GM12891 (cell line): ENCODE measurements at places on chromosomes 12 and 14.

DNA sequence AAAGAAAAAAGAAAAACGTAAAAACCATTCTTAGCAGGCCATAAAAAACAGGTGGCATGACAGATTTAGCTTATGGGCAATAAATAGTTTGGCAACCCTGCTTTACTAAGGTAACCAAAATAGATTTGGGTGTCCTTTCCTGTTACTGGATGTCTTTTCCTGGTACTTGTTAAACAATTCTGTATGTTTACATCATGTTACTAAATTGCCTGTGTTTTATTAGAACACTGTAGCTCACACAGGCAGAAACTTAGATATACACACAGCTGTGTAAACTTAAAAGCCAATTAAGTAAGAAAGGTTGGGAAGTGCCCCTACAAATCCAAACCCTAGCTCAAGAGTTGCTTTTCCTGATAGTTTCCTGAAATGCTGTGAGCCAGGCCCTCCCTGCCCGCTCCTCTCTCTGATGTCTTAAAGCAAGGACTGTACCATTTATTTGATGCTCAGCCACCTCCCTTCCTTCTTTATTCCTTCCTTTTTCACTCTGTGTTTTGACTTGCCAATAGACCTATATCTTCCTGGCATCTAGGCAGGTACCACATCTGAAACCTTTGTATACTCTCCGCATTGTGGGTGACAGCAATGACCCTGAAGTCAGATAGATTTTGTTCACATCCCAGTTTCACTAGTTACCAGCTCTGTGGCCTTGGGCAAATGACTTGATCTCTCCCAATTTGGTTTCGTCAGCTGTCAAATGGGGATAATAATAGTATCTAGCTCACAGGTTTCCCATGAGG lies 3.7 kb upstream of the CAMKK2 start:
- no peak for DNase-seq

GRCh38 chr14:94322648-94323570 lies at the start of gene SERPINA6:
Gene SERPINA6, minus strand, starts transcription at chr14:94323336. Its CDS starts 8,688 bp downstream, at chr14:94314648.
- DNase-seq = no peak

GRCh38 chr12:40792792-40793386 lies 100.7 kb downstream of the CNTN1 start:
- DNase-seq = no peak

GRCh38 chr14:55734731-55735130 lies 154.7 kb downstream of the KTN1 start:
- DNase-seq = no peak

DNA sequence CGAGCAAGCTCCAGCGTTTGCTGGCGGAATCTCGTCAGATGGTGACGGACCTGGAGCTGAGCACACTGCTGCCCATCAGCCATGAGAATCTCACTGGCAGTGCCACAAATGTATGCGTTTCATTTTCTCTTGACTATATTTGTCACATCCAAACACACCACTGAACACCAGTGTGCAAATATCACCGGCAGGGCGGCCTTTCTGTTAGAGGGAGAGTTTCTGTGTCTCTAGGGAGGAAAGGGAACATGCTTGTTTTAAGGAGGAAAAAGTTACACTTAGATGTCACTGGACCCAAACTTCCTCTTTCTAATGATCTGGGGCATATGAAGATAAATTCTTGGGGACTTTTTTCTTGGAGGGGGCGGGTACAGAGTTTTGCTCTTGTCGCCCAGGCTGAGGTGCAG lies 21.9 kb upstream of the HIP1R start:
- no peak for DNase-seq

GRCh38 chr14:104383088-104383995 lies 196.2 kb upstream of the C14orf180 start:
- no peak for DNase-seq

DNA sequence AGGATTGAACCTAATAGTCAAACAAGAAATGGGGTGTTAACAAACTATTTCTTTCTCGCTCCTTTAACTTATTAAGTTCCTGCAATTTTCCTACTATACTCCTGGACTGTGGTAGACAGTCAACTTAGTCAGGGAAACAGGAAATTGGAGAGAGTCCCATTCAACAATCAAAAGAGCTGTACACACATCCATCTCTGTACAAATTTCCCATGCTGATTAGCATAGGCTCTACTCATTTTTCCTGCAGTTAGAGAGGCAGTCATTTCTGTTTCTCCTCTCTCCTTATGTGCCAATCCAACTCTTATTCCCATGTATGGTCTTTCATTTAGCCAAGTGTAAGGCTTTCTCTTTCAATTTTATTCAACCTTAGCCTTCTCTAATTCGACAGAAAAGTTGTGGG lies 1168.5 kb upstream of the FLRT2 start:
- DNase-seq = no peak

DNA sequence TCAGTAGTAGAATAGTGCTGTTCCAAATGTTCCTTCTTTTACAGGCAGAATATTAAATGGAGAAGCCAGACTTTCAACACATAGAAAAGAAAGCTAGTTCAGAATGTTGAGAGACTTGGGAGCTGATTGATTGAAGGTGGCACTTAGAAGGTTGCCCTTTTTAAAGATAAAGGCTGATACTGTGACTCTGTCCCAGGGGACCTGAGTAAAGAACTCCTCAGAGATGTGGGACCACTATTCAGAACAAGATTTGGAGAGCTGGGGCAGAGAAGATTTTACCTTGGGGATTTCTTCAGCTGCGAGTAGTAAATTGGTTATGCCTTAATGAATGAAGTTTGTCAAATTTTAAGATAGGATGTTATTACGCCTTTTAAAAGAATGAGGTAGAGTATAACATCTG lies 21.4 kb upstream of the BTG1 start:
- DNase-seq = no peak

DNA sequence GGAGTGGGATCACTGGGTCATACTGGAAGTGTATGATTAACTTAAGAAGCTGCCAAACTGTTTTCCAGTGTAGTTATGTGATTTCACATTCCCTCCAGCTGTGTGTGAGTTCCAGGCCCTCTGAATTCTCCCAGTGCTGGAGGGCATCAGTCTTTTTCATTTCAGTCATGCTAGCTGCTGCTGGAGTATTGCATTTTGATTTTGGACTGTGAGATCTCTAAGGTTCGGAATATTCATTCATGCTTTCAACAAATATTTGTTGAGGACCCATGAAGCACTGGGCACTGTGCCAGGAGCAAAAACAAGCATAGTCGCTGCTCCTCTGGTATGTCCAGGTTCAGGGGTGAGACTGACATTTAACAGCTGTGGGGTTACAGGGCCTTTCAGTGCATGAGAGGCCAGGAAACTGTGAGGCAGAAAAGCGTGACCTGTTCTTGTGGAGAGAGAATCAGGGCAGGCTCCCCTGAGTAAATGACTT lies 133.2 kb downstream of the SCARB1 start:
- no peak for DNase-seq

DNA sequence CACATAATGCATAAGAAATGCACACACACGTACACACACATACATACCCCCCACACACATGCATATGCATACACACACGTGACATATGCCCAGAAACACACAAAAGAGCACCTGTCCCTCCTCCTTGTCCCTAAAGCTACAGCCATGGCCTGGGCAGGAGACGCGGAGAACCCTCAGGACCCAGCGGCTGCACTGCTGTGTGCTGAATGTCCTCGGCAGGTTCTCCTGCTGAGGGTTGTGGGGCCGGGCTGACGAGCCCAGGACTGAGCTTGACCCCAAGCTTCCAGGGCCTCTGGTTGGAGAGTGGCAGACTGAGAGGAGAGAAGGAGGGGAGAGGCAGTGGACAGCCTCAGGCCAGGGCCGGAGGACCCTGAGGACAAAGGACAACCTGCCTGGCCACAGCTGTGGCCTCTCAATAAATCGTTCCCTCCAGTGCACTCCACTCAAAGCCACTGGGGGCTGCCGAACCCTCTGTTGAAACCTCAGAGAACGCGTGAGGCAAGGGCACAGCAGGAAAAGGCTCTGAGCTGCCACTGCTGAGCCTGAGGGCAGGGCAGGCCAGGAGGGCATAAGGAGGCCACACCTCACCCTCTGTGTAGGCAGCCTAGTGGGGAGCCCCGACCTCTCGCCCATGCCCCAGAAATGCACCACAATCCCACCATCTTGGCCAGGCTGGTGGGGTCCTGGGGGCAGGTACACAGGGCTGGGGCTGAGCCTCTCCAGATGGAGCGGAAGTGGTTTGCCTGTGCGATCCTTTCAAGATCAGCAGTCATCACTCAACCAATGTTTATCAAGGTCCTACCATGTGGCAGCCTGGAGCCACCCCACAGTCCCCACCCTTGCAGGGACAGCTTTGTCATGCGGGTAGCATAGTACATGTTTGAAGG lies 3.1 kb downstream of the CACNA2D4 start:
- no peak for DNase-seq

DNA sequence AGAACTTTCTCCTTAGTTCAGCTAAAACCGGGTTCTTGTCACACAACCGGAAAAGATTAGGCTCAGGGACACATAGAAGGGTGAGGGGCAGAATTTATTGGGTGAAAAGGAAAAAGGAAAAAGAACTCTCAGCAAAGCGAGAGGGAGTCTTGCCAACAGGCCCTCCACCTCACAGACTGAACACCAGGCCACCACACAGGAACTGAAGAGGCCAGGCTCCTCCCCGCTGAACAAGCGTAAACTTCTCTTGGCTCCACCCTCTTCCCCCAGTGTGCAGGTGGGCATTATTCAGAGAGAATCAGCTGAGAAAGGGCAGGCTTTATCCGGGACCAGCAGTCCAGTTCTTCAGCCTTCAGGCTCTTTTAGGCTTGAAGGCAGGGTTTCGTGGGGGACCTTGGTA lies 125.6 kb upstream of the FGD4 start:
- DNase-seq = no peak

DNA sequence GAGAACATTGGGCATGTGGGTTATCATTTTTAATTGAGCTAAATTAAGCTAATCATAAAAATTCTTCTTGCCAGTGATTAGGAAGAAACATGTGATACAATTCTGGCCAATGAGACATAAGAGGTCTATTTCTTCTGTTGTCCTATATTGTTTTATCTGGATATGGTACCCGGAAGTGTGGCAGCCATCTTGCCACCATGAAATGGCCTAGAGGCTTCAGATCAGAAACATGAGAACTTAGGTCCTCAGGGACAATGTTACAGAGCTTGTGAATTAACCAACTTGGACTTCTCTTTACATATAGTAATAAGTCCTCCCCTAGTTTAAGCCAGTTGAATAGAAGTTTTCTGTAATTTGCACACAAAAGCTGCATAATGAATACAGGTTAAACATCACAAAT lies 30.5 kb downstream of the MBIP start:
- DNase-seq = no peak

DNA sequence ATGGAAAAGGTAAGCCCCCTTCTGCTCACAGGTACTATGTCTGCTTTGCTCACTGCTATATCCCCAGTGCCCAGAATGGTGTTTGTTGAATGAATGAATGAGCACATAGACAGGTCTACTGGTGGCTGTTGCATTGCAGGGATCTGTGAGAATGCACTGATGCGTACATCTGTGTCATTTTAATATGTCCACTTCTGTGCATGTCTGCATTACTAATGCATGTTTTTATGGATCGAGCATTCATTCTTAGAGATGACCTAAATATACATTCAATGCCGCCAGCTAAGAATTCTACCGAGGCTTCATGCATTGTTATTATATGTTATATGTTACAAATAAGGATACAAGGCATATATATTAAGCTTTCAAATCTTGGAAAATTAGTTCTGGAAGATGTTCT lies 73.8 kb downstream of the SPRING1 start:
- no peak for DNase-seq

GRCh38 chr14:51859131-51859530 lies 1.3 kb upstream of the GNG2 start:
- no peak for DNase-seq

DNA sequence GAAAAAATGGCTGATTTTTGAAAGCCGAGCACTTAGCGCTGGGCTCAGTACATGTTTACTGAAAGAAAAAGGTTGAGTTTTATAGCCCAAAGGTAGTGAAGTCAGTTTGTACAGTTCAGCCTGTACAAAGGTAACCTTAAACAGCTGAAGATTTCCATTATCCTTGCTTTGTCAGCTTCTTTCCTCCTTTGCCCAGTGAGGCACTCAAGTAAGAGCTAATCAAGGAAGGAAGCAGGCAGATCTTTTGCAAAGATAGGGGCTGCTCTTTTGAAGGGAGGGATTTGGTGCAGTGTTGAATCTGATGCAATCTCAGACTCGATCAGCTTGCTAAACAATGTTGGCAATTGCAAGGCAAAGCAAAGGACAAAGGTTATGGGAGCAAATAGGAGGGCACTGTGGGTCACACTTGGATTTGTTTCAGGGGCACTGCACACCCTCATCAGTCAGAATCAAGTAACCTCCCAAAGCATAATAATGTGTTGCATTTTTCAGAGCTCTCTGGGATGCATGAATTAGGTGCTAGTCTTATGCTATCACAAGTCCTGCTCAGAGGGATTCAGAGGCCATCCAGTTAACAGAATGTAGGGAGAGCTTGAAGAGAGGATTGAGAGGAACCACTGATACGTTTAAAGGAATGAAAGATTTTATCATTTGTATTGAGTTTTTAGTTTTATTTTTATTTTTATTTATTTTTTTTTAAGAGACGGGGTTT lies 44.4 kb downstream of the ANO6 start:
- DNase-seq = no peak

DNA sequence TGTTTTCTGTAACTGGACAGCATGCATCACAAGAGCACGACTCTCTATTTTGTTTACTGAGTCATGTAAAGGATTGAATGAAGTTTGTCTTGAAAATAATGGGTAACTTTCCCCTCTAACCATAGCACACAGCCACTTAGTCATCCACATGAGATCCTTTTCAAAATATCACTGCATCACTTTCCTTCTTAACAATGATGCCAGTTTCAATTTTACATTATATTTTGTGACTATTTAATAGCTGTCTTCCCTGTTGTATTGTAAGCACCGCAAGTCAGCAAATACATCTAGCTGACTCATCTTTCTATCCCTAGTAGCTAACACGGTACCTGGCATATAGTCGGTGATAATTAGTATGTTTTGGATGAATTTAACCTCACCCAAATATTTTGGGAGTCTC lies 83.3 kb upstream of the PPM1H start:
- DNase-seq = no peak

GRCh38 chr12:14802721-14803010 lies 612 bp downstream of the WBP11 start:
- no peak for DNase-seq

GRCh38 chr14:55339770-55340169 lies 68.5 kb downstream of the FBXO34 start:
- no peak for DNase-seq

- no peak for DNase-seq
These were observed 8.7 kb downstream of the OR11H4 start for GRCh38 chr14:20247646-20248246.

- DNase-seq = no peak
These were observed 71.2 kb upstream of the PELI2 start for GRCh38 chr14:56046996-56047395.

DNA sequence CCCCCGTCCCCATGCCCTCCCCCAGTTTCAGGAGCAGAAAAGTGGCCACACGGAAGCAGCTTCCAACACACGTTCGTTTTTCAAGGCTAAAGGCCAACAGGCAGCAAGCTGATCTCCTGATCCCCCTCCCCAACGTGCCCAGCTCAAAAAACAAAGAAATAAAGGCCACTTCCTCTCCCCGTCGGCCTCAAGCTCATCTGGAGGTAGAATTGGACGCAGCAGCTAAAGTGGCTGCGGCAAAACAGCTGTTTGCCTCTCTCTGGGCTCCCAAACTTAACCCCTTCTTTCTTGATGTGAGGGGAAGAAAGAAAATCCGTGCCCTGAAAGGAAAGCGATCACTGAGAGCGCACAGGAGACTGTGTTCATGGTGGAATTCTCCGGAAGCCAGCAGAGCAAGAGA lies 66.3 kb downstream of the SCARB1 start:
- DNase-seq = no peak

GRCh38 chr12:76863837-76864236 lies 15.0 kb downstream of the CSRP2 start:
- no peak for DNase-seq
